CD8-positive, alpha-beta T cell (primary cell): ENCODE measurements at places on chromosomes 3 and 15.

GRCh38 chr15:64288577-64288976 lies 67.4 kb downstream of the CSNK1G1 start:
- no peak for DNase-seq

- DNase-seq, result peak; percentile 36
Observed at GRCh38 chr15:77019521-77020331, 24.8 kb downstream of the PSTPIP1 start.

GRCh38 chr3:58325525-58325992 lies 7.1 kb upstream of the PXK start:
- no peak for DNase-seq

- DNase-seq, result no peak
Observed at GRCh38 chr3:127886956-127887231, 28.1 kb upstream of the KBTBD12 start.

- DNase-seq, result no peak
Observed at GRCh38 chr3:189027626-189028155, 144.1 kb upstream of the TPRG1 start.

- DNase-seq, result no peak
Observed at GRCh38 chr3:9653565-9654248, 4.4 kb downstream of the MTMR14 start.

DNA sequence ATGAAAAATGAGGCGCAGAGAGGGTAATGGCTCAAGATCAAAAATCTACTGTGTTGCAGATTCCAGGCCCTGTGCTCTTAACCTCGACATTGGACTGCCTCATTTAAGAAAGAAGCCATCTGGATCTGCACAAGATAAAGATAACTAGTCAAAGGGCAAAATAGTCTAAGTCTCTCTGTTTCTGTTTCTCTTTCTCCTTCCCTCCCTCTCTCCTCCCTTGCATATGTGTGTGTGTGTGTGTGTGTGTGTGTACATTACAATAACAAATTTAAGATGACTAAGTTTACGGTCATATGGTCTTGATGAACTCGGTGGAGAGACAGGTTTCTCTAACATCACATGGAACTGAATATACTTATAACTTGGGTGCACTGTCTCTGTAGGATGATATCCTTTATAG lies 69.2 kb downstream of the MEIS2 start:
- no peak for DNase-seq

GRCh38 chr3:6168256-6168655 lies 692.7 kb upstream of the GRM7 start:
- DNase-seq, result no peak

GRCh38 chr3:143658861-143659260 lies 189.4 kb downstream of the SLC9A9 start:
- DNase-seq, result no peak

DNA sequence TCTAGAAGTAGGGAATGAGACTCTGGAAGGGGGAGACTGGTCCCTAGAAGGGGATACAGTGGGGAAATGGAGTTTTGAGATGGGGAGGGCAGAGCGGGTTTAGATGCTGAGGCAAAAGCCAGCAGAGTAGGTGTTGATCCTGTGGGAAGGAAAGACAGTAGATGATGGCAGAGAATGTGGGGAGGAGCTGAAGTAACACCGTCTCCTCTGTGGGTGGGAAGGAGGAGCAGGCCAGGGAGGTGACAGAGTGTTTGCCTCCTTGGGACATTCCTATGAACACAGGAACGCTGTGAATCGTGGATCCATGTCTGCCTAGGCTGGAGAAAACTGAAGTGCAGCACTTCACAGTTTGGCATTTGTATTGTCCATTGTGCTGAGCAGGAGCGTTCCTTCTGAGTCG lies 20.4 kb downstream of the GRK7 start:
- DNase-seq, result no peak

DNA sequence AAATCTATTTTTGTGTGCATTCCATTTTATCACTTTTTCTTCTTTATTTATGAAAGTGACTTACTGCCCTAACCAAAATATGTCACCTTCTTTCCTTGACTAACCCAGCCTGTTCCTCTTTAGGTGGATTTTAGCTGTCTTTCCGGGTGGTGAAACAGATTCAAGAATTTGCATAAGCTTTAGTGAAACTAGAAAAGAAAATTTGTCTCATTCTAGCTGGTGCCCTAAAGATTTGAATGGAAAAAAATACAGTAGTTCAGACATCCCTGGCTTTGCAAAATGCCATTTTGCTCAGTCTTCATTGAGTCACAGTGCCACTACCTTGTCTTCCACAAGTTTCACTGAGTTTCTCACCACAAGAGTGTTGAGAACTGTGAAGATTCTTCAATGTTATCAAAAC lies 28.2 kb upstream of the CCDC50 start:
- DNase-seq, result no peak

DNA sequence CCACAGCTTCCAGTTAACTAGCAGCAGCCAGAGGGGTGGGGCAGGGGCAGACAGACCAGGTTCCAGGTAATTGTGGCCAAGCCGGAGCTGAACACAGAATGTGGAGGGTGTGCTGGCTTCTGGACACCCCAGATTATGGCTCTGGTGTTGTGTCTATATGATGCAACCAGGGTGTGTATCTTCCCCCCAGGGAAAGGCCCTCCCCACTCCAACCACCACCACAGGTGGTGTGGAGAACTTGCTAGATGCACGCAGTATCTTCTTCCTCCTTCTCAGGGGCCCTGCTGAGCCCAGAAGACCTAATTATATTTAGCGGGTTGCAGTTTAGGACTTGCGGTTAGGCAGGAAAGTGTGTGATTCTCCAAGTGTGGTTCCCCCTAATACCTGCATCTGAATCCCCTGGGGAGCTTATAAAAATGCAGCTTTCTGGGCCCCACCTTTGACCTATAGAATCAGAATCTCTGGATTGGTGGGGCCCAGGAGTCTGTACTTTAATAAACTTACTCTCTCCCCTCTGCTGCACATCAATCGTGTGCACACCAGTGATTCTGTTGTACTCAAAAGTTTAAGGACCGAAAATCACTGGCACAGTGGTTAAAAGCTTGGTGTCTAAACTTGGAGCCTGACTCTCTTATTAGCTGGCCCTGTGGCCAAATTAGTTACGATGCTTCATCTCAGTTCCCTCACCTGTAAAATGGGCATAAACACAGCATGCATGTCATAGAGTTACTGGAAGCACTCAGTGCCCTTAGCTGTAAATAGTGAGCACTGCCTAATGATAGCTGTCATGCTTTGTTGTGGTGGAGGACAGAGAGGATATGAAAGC lies 379.1 kb upstream of the PROK2 start:
- no peak for DNase-seq

DNA sequence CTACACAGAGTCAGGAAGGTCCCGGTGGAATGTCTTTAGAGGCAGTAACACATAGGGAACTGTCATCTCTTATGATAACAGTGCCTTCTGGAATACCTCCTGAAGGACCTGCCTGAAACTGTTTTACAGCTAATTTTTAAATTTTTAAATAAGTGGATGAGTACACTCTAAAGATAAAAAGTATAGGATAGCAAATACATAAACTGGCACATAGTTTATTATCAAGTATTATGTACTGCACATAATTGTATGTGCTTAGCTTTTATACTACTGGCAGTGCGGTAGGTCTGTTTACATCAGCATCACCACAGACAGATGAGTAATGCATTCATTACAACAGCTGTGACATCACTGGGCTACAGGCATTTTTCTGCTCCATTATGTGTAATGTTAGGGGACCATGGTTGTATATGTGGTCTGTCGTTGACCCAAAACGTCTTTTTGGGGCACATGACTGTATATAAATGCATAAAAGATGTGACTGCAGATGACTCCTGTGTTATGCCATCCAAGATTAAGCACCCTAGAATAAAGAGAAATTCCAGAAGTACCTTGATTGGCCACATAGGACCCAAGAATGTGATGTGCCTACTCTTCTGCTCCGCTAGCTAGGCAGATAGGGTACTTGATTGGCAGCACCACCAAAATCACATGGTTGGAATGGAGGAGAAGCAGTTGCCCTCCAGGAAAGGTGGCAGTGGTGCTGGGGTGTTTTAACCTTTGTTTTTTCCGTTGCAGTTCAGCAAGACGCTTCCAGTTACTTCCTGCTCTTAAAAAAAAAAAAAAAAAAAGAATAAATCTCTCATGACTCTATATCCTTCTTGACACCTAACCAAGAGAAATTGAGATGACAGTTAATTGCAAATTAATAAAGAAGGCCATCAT lies 3.3 kb downstream of the VPS8 start:
- DNase-seq, result peak; percentile 60

DNA sequence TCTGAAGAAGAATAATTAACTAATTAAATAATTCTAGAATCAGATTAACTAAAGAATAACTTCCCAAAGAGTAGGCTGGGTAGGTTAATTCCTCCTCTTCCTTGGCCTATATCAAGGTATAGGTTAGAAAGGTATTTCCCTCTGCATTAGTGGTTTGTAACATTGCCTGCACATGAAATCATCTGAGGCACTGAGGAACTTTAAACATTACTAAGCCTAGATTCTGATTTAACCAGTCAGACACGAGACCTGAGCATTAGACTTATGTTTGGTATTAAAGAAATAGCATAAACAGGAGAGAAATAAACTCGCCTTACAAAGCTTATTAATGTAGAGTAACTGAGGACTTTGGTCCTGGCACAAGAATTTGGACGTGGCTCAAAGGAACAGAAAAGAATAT lies 84.2 kb downstream of the FGF7 start:
- no peak for DNase-seq

DNA sequence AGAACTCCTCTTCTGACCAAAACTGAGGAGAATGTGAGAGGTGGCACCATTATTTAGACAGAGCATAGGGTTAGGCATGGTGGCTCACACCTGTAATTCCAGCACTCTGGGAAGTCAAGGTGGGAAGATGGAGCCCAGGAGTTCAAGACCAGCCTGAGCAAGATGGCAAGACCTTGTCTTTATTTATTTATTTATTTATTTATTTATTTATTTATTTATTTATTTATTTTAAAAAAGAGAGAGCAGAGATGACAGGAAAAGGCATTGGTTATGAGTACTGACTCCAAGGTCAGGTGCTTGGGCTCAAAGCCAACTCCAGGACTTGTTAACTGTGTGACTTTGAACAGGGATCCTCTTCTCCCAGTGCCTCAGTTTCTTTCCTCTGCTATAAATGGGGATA lies 217.7 kb downstream of the MEX3B start:
- DNase-seq, result no peak

GRCh38 chr3:134449277-134449676 lies 36.5 kb downstream of the ANAPC13 start:
- no peak for DNase-seq

GRCh38 chr15:36008719-36009118 lies 462.8 kb upstream of the DPH6 start:
- DNase-seq, result no peak

- no peak for DNase-seq
Observed at GRCh38 chr15:60510006-60510405, 31.1 kb upstream of the ICE2 start.

GRCh38 chr3:115052906-115053305 lies 94.2 kb downstream of the ZBTB20 start:
- DNase-seq, result no peak

DNA sequence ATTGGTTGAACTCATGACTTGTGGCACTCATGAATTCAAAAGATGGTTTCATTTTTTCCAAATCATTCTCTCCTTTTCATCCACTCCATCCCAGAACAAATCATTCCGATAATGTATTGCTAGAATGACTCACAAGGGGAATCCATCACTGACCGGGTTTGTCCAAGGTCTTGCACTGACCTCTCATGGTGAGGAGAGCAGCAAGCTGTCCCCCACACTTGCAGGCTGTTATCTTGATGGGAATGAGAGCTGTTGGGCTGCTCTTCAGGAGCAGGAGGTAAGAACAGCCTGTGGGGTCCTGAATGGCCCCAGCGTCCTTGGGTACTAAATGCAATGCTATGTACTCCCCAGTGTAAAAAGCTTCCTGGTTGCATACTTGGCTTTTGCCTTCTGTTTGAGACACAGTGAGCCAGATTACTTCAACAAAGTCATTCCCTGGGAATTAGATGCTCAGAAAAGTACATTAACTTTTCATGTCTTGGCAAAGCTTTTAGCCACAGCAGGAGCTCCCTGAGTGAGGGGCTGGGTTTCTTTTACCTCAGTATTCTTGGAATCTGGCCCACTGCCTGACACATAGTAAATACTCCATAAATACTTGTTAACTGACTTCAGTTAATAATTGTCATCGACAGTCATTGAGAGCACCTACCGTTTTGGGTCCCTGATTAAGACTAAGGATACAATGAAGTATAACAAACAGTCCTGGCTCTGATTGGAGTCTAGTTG lies 24.1 kb downstream of the CCNL1 start:
- no peak for DNase-seq

DNA sequence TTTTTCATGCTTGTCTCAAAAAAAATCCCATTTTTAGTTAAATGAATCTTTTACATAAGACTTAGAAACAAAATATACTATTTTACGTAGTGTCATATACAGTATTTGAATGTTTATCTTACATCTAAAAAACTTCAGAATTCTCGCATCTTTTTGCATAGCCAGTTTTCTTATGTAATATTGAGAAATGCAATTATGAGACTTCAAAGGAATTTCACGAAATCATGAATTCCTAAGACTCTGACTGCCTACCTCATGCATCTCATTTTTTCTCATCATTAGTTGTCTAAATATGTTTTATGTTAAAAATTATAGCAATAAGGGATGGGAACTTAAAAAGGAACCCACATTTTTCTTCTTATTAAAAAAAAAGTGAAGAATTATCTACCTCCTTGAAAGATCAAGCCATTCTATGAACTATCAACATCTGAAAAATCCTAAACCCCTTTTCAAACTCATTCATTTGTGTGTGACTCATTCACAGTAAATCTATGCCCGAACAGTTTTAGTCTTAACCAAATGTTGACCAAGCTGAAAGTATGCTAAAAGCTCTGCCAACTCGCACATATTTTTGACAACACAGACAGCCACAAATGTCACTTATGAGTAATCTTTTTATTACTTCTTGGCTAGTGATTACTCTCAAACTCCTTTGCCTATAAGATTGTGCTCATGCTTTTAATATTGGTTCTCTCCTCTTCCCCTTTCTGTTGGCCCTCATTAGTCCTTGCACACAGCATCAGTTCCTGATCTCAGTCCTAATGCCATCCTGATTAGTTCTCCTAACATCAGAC lies 115.9 kb downstream of the DCLK3 start:
- DNase-seq, result no peak

DNA sequence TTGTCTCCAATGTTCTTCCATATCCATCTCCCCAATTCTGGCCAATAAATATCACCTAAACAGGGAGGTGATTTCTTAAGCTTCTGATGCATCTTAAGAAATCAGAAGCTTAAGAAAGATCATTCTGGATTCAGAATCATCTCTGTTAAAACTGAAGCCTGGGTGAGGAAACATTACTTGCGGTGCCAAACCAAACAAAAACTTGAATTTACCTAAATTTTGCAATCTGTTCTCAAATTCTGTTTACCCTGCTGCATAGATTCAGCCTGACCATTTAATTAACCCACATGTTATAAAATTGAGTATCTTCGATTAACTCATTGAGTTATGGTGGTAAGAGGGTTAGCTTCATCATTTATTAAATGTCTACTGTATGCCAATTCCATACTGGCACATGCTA lies 204.4 kb upstream of the ZNF385D start:
- DNase-seq, result no peak
